ENCODE measurements at places on chromosomes 1 and 21.

DNA sequence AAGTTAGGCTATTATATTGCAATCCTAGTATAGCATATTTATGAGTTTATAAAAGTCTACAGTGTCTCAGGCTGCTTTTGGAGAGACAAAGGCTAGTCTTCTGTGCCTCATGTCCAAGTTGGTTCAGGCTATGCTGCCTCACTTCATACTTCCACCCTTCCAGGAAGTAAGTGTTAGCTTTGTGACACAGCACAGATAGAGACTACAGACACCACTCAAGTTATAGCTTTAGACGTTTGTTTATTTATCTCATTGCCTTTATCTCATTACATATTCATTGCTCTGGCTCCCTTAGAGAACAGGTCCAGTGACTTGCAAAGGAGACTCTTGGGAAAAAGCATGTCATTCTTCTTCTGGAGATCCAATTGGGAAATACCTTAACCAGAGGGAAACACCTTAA, 22.6 kb upstream of the GBP4 start:
- no peak for DNase-seq

GRCh38 chr1:227451954-227452353, 111.4 kb upstream of the ZNF678 start:
- DNase-seq = no peak

DNA sequence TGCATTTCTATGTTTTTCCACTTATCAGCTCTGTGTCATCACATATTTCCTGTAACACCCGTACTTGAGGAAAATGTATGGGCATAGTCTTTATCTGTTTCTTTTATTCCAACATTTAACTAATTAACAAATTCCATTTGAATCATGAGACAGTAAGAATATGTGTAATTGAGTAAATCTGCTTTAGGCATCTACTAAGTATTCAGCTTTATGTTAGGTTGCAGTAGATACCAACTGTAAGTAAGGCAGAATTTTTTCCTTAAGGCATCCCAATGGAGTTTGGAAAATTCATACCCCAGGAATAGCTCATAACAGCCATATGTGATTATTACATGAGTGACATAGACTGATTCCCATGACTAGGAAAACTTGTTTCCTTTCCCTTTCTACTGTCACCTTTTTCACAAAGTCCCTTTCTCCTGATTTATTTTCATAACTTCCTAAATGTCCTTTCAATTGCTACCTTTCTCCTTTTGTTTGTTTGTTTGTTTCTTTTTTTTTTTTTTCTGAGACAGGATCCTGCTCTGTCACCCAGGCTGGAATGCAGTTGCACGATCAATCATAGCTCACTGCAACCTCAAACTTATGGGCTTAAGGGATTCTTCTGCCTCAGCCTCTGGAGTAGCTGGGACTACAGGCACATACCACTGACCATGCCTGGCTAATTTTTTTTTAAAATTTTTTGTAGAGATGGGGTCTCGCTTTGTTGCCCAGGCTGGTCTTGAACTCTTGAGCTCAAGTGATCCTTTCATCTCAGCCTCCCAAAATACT, 59.8 kb upstream of the CACYBP start:
- no peak for DNase-seq

GRCh38 chr1:184610876-184611595, 143.6 kb downstream of the EDEM3 start:
- DNase-seq = no peak

GRCh38 chr1:109885589-109885988, 25.1 kb upstream of the CSF1 start:
- no peak for DNase-seq

DNA sequence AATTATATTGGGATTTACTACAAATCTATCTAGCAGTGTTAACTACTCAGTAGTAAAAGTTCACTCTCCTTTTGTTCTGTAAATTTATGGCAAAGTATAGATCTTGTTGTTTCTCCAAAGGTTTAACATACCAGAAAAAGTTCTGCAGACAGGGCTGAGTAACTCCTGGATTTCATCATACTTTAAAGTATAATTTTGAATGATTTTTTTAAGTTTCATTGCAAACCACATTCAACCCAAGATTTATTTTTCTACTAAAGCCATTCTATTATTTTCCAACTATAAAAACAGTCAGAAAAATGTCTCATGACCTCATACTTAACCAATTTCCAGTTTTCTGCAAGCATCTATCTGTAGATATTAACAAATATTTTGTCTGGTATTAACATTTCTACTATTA, 585.8 kb upstream of the ZRANB2 start:
- DNase-seq = no peak

GRCh38 chr1:50913954-50914353, 46.1 kb downstream of the FAF1 start:
- DNase-seq = no peak

- DNase-seq = no peak
Observed at GRCh38 chr1:233010146-233010545, 59.7 kb downstream of the NTPCR start.

DNA sequence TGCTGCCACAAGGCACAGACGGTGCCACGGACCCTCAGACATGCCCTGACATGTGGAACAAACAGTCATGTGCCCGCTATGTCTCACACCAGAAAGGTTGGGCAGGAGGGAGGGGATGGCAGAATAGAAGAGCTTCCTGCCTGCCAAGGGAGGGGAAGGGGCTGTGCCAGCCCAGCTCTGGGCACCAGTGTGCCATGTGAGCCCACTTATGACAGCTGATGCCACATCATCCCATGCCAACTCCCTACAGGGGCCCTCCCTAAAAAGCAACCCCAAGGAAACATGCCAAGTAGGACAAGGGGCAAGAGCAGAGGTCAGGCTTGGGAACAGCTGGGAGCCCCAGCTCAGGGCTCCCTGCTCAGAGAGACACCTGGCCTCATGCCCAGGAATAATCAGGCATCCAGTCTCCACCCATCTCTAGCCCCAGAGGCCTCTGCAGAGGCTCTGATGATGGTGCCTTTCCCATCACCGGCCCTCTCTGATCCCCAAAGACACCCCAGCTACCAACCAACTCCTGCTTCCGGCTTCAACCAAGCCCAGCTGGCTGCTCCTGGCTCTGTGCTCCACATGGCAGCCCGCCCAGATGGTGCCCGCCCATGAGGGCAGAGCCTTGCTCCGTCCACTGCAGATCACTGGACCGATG, 10.3 kb downstream of the ADGRB2 start:
- no peak for DNase-seq

GRCh38 chr1:234602334-234603220, 7.4 kb downstream of the IRF2BP2 start:
- peak; percentile 13 for DNase-seq

- DNase-seq = no peak
Observed at GRCh38 chr21:45303091-45303615, 15.5 kb upstream of the POFUT2 start.

GRCh38 chr21:45897191-45898027, 84.2 kb upstream of the COL6A1 start:
- no peak for DNase-seq

- no peak for DNase-seq
Observed at GRCh38 chr1:180924939-180925338, 12.2 kb downstream of the KIAA1614 start.

DNA sequence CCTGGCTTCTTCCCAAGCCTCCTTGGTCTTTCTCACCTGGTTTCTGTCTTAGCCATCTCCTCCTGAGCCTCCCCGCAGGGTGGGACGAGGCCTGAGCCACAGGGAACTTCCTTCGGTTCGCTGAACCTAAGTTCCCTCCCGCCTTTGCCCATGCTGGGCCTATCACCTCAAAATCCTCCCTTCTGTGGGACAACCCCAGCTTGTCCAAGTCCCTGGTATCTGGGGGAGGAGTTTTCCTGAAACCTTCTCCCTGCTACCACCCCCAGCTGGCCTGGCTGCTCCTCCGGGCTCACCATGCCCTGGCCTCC, 27.7 kb upstream of the VPS13D start:
- no peak for DNase-seq

DNA sequence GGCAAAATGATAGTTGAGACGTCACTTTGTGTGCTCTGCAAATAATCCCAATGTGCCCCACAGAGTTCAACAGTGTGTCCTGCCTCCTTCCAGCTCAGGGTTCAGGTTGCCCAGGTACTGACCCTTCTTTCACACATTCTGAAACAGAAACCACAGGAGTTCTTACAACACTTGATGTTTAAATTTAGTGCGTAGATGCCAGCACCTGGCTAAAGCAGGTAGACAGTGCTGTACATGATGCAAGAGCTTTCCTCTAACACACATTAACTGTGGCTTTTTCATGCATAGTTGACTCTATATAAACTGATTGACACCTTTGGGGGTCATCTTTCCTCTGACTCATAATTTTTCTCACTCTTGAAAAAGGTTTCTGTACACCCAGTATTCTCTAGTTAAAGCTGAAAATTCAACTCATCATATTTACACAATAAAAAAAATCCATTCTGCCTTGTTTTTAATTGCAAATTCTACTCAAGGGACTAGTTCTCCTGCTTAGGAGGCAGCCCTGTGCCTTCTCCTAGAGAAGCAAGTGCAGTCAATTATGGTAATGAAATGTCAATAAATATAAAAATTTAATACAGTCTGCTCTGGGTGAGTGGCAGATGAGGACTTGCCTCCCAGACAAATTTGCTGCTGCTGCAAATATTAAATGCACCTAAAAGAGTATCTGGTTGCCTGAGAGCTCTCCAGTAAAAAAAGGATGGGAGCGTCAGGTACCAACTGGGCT, 91.4 kb downstream of the NR5A2 start:
- no peak for DNase-seq

- DNase-seq = no peak
Observed at GRCh38 chr1:24742090-24742938, 2.9 kb upstream of the CLIC4 start.

- no peak for DNase-seq
Observed at GRCh38 chr1:100921110-100921706, 25.3 kb downstream of the SLC30A7 start.

DNA sequence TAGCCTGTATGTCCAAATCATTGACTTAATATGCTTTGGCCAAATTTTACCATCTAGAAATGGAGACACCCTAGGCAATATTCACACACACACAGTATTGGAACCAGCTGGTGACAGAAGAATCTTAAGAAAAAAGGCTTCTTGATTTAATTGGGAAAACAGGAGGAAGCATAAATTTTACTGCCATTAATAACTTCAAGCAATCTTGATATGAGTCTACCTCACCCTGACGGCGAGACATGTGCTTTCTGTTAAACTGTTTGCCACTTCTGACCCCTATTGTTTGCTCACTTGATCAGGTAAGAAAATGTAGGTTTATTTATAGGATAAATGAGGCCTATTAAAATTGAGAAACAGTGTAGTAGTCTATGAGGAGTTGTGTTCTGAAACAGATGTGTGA, 73.2 kb downstream of the KIFAP3 start:
- DNase-seq = no peak

GRCh38 chr1:92425617-92426016, 61.1 kb downstream of the GFI1 start:
- DNase-seq = no peak

GRCh38 chr1:3270403-3271245, 183.8 kb upstream of the ARHGEF16 start:
- DNase-seq = no peak

- no peak for DNase-seq
Observed at GRCh38 chr1:241598249-241598648, 41.9 kb downstream of the CHML start.

- DNase-seq = no peak
Observed at GRCh38 chr1:158654086-158654485, 32.4 kb downstream of the SPTA1 start.

DNA sequence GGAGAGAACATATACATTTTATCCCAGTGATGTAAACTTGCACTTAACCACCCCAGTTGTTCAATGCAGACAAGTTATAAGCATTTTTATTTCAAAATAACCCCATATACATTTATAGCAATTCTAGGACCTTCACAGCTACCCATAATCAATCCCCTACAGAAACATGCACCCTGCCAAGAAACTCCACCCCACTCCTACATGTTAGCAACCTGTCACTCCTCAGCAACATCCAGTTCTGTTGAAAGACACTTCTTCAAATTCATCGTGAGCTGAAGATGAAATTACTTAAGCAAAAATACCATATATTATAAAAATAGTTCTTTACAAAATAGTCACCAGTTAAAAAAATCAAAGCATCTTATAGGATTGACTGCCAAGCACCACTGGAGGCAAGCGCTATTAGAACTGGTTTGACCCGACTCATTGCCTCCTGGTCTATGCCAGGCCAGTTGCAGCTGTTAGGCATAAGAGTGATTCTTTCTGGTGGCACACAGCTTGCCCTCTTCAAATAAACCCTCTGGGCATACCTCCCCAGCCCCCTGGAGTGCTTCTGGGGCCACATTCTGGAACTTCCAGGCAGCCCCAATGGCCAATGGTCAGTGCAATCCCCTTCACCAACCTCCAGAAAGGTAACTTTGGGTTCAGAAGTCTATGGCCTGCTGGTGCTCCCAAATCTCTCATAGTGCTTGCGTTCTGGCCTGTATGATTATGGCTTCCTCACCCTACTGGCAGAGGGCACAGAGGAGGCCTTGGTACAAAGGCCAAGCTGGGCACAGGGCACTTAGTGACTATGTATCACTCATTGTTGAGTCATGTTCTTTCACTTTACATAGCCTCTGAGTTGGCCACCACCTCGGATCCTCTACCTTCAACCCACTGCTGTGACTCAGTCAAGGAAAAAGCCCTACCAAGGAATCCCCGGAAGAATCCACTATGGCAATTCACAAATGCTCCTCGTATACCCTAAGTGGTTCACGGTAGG, 72.2 kb upstream of the RALGPS2 start:
- no peak for DNase-seq

- no peak for DNase-seq
Observed at GRCh38 chr1:23779826-23780371, 1.7 kb downstream of the PITHD1 start.

DNA sequence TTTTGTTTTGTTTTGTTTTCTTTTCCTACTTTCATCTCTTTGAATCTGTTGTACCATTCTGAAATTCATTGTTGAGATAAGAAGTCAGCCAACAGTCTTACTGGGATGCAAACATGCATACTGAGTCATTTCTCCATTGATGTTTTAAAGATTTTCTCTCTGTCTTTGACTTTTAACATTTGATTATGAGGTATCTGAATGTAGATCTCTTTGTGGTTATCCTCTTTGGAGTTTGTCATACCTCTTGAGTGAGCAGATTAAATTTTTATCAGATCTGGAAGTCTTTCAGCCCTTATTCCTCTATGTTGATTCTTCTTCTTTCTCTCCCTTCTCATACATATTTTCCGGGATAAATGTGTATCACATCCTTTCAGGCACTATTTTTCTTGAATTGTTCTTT, 406.9 kb upstream of the NCAM2 start:
- no peak for DNase-seq

DNA sequence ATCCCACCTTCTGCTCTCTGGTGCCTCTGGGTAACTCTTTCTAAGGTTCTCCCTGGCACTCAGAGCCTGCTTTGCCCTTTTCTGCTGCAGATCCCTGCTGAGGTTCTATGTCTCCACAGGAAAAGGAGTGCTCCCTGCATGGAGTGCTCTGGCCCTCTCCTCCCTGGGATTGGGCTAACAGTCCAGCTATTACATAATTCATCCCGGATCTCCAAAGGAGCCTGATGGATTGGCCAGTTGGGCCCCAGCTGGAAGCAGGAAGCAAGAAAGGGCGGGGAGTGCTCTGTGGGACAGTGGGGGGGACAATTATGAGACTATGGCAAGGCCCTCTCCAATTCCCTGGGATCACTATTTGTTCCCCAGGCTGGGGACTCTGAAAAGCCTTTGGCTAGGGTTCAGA, 51.9 kb upstream of the GOLT1A start:
- no peak for DNase-seq

Data from CD4-positive, alpha-beta T cell treated with Interferon gamma for 1 hour (primary cell).